ENCODE measurements at places on chromosomes 16 and 17.

- DNase-seq = peak; percentile 73
These were observed 219.9 kb downstream of the ENGASE start for GRCh38 chr17:79294459-79295071.

DNA sequence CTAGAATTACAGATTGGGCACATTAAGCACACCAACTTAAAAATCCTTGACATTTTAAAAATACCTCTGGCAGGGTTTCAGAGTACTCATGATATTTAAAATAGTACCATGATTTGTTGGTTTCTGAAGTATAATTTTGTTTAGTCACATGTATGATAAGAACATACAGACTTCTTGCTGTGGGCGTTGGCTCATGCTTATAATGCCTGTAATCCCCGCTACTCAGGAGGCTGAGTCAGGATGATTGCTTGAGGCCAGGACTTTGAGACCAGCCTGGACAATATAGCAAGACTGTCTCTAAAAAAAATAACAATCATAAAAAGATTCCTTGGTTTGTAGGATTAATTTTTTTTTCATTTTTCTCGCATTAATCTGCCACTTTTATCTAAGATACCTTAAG, 78.5 kb downstream of the NOS2 start:
- DNase-seq = no peak

GRCh38 chr17:69325518-69326376, 1.2 kb downstream of the ABCA5 start:
- DNase-seq = no peak

GRCh38 chr17:61463316-61464129, 11.3 kb downstream of the TBX4 start:
- DNase-seq = no peak

DNA sequence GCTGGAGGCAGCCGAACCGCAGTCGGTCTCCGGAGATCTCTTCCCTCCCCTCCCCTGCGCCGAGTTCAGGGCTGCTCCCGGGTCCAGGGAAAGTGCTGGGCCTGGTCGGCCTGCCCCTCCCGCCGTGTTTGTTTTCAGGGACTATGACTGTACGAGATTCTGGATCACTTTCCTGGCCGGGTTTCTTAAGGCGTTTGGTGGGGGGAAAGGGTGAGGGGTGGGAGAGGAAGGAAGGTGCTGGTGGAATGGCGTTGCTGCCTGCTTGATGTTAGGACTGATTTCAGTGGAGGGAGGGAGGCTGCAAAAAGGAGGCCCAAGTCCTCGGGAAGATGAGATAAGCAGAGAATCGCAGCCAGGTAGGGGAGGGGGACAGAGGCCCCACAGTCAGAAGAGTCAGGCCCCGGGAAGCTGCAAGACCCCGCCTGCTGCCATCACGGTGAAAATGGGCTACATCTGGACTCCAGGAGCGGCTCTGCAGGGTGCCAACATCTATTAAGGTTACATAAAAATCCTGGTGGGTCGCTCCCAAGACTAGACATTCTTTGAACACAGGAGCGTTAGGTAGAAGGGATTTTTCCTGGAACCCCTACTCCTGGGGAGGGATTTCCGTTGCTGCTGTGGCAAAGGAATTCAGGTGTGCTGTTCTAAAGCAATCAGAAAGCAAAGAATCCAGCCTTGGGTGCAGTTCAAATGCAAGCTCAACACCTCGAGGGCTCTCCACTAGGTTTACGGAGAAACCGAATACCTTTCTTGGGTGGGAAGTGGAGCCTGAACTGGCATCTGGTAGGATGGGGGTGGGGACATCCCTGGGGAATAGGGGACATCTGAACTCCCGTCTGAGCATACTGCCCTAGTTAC, 1.2 kb downstream of the ARHGAP44 start:
- no peak for DNase-seq

DNA sequence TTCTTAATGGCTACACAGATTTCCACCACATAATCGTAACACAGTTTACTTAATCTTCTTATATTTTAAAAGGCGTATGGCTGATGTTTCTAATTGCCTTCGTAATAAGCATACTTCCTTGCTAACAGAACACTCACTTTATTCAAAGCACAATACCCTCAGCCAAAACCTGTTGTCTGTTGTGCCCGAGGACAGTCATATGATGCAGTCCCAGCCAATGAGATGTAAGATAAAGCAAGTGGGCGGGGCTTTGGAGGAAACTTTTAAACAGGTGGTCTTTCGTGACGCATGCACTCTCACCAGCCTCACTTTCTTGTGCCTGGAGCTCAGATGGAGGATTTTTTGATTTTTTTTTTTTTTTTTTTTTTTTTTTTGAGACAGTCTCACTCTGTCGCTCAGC, 174.1 kb downstream of the ZFHX3 start:
- no peak for DNase-seq

GRCh38 chr17:83052241-83052564, 27.2 kb upstream of the METRNL start:
- DNase-seq = no peak

Data from right renal cortex interstitium (tissue), 3 donors.